Right ventricle myocardium superior (tissue), 1 donor: ENCODE measurements at places on chromosomes 13 and 19. TPM values are rescaled to one million over a fixed set of nuclear protein-coding genes. Genes with fewer than 3 reads are reported as not detected.

DNA sequence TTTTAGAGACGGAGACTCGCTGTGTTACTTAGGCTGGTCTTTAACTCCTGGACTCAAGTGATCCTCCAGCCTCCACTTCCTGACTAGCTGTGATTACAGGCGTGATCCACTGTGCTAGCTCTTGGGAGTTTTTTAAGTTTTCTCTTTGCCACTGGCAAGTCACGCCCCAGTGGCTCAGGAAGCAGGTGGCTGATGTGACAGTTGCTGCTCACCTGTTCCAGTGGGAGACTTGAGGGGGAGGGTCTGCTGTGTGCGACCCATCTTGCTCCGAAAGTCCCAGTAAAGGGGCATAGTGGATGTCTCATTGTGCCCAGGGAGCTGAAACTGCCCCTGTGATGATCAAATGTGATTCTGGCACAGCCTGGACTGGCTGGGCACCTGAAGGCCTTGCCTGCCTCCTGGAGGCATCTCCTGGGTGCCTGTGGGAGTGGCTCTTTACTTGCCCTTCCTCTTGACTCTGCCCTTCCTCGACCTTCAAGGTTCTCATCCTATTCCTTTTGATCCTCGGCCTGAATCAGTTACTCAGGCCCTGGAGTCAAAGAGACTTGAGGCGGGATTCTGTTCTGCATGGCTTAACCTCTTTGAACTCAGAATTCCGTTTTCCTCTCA, 7.8 kb downstream of the SMARCA4 start:
- DNase-seq: no peak

DNA sequence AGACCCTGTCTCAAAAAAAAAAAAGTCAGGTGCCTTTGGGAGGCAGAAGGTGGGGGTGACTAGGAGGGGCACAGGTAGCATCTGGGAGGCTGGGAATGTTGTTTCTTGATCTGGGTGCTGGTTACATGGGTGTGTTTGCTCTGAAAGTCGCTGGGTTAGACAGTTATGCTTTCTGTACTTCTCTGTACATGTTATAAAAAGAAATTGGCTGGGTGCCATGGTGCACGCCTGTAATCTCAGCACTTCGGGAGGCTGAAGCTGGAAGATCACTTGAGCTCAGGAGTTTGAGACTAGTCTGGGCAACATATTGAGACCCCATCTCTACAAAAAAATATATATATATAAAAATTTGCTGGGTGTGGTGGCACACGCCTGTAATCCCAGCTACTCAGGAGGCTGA, 15.1 kb downstream of the NOSIP start:
- DNase-seq: peak; percentile 58

DNA sequence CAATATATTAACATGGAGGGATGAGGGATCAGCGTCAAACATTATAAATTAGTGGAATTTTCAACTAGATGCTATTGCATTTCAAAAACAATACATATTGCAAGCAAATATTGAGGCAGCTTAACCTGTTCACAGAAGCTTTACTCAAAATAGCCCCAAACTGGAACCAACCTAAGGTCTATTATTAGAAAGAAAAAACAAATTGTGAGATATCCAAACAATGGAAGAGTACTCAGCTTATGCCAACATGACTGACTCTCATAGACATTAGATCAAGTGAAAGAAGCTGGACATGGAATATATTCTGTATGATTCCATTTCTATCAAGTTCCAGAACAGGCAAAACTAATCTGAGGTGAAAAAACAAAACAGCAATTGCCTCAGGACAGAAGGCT, 27.6 kb upstream of the NEK3 start:
- DNase-seq: no peak

DNA sequence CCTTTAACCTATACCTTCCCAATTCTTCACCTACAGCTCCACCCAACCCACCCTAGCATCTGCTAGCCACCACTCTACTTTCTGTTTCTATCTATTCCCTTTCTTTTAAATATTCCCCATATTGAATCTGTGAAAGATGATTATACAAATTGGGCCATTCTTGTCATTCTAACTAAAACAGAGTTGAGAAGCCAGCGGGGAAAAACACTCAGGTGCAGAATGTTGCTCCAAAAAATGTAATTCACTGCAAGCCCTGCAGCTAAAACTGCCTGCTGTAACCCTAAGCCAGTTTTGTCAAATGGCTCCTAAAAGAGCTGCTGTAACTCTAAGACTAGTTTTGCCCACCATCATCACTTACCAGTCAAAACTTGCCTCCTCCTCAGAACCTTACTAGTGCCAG, 1468.6 kb upstream of the MIR17HG start:
- no peak for DNase-seq

The LGI4 gene
- 8.1 TPM for total RNA-seq
